Caudate nucleus (tissue), 63 donors: ENCODE measurements at places on chromosomes 3 and 15.

DNA sequence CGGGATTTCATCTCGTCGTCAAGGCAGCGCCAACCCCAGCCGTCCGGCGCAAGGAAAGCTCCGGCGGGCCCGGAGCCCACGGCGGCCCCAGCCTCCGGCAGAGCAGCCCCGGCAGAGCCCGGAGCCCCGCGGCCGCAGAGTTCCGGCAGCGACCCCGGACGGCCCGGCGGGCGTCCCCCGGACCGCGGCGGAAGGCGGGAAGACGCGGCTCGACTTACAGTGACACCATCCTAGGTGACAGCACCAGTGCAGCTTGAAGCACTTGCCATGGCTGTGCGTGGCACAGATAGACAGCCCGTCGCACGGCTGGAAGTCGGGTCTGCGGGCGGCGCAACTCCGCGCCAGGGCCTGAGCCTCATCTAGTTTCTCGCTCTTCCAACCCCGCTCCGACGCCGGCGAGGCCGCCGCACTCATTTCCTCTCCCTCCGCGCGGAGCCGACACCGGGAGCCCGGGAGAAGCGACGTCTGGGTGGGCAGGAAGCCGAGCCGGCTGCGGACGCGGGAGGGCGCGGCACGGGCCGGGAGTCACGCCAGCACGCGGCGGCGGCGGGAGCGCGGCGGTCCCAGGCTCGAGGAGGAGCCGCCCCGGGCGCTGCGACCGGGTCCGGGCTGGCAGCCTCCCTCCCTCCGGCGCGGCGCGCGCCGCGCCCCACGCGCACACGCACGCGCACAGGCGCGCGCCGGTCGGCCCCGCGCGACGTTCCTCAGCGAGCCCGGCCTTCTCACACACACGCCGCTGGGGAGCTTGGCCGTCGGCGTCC, at the start of gene C3orf70:
TSS of gene C3orf70 (minus strand) at position 651 of the 761 bp plus-strand sequence. CDS start at position 414, 237 bp downstream.
- DNase-seq, result no peak

GRCh38 chr3:160685144-160685766, 8.3 kb downstream of the ARL14 start:
- no peak for DNase-seq

- DNase-seq, result no peak
These were observed 471.4 kb upstream of the NAALADL2 start for GRCh38 chr3:174387736-174388135.

- no peak for DNase-seq
These were observed 46.0 kb downstream of the PPCDC start for GRCh38 chr15:75069301-75069925.

DNA sequence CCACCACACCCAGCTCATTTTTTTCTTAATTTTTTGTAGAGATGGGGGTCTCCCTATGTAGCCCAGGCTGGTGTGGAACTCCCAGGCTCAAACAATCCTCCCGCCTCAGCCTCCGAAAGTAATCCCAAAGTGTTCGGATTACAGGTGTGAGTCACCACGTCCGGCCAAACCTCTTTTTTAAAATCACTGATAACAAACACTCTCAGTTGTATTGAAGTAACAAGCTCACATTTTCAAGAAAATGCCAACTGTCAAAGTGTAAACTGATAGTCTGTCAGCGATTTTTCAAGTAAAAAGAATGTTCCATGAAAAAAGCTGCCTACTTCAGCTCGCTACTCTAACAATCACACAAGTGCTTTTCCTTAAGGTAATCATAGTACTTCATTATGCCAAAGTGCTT, 33.4 kb downstream of the UBXN7 start:
- DNase-seq, result no peak

- no peak for DNase-seq
These were observed 29.3 kb downstream of the BTD start for GRCh38 chr3:15630646-15631350.

GRCh38 chr3:30733209-30733608, 126.8 kb downstream of the TGFBR2 start:
- DNase-seq, result no peak

DNA sequence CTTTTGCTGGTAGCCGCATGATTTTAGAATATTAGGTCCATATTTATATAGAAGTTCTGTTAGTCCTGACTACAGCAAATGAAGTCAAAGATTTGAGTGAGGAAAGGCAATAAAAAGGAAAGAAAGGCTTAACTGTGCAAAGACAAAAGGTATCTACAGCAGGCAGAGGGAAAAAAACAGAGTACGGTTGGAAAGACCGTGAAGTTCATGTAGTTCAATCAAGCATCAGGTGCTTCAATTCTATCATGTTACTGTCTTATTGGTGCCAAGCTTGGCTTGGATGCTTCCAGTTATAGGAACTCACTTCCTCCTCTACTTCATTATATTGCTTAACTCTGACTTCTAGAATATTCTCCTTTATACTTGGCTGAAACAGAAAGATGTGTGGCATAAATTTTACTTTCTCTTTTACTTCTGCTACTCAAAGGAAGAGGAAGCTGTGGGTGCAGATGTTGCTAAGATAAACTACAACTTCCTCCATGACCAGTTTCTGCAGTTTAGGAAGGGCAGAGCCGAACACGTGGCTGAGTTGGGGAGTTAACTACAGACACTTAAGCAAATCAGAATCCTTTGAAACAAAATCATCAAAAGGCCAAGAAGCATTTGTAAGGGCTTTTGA, 72.6 kb upstream of the ZBED2 start:
- DNase-seq, result no peak

- DNase-seq, result no peak
These were observed 8.4 kb downstream of the TMEM40 start for GRCh38 chr3:12750658-12751071.

DNA sequence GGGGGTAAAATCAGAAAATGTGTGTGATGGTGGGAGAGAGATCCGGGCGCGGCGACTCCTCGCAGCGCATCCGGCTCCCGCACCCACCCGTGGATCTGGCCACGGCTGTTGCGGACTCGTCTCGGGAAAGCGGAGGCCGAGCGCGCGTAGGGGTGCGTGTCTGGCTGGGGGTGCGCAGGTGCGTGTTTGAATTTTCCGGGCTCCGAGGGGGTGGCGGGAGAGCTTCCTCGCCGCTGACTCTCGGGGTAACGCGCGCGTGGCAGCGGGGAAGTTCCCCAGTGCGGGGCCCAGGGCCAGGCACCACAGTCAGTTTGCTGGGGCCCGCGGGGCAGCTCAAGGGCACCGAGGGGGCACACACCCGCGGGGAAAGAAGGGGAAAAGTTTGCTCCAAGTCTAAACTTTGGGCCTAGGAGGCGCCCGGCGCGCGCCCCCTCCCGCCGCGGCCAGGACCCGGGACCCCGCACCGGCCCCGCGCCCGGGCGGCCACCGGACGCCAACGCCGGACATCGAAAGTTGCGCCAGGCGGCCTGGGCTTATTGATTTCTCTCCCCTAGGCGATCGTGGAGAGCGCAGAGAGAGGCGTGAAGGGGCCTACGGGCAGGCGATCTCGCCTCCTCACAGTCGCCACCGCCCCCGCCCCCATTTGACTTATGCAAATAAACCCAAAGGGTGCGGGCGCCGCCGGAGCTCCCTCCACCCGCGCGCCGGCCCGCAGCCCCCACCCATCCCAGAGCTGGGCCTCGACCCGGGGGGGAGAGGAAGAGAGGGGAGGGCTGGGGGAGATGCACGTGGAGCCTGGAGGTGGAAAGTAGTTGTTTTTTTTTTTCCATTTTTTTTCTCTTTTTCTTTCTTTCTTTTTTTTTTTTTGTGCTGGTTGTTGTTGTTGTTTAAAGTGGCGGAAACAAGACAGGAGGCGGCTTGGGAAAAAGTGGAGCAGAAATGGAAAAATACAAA, 639 bp downstream of the FOXP1 start:
- DNase-seq, result peak; percentile 54

DNA sequence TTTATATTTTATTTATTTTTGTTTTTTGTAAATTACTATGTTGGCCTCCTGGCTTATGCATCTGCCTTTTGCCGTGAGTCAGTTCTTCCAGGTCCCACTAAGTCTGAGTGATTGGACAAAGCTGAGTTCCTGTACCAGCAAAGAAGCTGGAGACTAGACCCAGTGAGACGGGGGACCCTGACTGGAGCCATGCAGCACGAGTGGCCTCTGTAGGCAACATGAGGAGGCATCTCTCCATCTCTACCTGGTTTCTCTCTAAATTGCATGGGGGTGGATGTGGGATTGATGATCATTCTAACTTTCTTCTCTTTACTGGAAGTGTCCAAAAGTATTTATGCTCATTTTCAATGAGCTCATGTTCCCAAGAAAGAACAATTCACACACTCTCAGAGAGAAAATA, 155.3 kb upstream of the MRPL3 start:
- DNase-seq, result no peak

DNA sequence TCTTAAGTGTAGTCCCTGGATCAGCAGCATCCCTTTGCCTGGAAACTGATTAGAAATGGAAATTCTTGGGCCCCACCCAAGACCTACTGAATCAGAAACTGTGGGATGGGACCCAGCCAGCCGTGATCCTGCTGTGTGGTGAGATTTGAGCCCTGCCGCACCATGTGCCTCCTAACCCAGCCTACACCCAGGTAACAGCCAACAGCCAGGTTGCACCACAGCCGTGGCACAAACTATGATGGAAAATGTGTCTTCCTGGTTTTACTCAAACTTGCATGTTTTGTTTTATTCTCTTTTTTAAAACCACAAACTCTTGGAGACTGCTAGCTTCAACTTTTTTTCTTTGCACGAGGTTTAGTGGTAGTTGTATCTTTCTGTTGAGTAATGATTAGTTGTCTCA, 2.6 kb downstream of the LIMD1 start:
- no peak for DNase-seq

DNA sequence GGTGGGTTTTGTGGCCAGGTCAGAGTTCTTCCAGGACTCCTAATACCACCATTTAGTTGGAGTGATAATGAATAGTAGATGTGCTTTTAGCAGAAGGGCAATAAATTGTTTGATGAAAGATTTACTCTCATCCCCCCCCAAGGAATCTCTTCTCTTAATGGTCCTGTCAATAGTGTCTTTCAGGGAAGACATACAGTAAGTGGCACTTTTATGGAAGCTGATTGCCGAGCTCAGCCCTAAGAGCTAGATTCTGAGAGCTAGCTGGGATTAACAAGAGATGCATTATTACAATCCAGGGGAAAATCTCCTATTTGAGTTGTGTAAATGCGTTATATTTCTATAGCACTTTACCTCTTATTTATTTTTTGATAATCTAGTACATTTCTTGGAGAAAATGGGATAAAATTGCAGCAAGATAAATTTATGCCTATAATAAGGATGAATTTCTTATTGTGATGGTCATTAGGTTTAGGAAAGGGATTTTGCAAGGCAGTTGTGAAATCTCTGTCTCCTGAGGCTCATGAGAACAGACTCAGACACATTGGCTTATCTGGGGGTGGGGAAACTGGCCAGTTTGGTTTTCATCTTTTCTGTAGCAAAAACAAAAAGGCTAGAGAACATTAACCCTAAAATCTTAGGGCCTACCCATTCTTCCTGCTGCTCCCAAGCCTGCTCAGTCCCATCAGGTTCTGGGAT, 41.6 kb upstream of the CLSTN2 start:
- no peak for DNase-seq

- no peak for DNase-seq
These were observed 5.0 kb downstream of the GXYLT2 start for GRCh38 chr3:72892870-72893269.

DNA sequence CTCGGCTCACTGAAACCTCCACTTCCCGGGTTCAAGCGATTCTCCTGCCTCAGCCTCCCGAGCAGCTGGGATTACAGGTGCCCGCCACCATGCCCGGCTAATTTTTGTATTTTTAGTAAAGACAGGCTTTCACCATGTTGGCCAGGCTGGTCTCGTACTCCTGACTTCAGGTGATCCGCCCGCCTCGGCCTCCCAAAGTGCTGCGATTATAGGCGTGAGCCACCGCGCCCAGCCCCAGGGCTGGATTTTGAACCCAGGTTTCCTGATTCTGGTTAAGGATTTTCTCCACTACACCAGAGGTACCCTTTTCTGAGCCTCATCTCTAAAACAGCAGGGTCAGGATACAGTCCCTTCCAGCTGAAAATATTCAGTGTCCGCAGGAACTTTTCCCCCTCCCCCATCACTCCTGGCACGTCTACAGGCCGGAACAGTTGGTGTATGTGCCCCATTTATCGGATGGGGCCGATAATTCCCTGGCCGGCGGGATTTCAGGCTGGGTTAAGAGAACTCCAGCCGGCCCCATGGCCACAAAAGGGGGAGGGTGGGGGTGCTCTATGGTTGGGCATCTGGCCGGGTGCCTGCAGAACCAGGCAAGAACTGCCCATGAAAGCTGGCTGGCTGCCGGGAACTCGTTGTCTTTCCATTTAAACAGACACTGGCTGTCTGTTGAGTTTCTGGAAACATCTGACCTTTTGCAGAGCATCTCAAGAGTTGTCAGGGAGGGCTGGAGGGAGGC, 26.8 kb upstream of the SEMA4B start:
- peak; percentile 60 for DNase-seq

DNA sequence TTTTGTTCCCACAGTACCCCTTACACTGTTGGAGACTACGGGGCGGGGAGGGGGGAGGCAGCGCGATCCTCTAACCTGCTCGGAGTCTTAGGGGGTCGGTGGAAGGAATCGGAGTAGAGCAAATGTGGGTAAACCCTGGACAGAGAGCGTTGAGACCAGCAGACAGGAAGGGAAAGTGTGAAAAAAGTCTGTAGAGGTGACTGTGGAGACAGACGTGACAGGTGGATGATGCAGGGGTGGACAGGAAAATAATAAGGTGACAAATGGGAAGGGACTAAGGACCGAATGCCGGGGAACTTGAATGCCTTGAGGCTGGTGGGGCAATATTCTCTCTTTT, 424 bp downstream of the EAF2 start:
- DNase-seq, result no peak

GRCh38 chr3:28349469-28350000, 911 bp upstream of the AZI2 start:
- no peak for DNase-seq

DNA sequence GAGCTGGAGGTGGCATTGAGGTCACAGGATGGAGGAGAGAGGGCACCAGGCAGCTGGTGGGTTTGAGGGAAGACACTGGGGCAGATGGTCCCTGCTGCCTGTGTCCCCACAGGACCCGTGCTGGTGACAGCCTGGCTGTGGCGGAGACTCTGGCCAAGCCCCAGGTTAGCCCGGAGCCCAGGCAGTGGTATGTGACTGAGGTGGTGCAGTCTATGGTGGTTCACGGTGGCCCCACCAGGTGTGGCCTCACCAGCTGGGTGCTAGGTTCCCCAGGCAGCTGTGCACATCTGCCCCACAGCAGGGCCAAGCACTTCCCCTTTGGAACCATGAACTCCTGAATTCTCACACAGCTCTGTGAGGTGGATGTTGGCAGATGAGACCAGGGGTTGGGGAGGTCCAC, 15.4 kb downstream of the PLXNA1 start:
- no peak for DNase-seq

DNA sequence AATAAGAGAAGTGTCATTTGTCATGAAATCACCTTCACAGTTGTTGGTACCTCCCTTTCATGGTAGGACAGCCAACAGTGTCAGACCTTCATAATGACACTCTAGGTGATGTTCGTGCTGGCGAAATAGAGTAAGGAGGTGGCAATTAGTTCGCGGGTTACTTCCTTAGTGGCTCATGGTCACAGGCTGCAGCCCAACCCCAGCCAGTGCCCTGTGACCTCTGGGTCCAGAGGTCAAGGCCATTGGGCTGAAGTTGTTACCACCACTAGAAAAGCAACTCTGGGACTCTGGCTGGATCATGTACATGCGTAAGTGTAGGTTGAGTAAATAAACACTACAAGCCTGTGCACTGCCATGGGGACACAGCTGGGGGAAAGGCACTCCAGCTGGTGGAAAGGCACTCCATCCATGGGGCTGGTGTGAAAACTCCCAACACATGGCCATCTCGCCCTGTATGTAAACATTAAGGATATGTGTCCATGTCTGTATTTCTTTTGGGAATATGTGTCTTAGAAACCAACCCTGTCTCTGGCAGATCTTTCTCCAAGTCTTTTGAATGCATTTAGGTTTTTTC, 106.7 kb downstream of the RYK start:
- no peak for DNase-seq
